Foreskin keratinocyte (primary cell): ENCODE measurements at places on chromosomes 6 and 20.

- DNase-seq: no peak
These were observed 61.4 kb upstream of the APCDD1L start for GRCh38 chr20:58576603-58576970.

DNA sequence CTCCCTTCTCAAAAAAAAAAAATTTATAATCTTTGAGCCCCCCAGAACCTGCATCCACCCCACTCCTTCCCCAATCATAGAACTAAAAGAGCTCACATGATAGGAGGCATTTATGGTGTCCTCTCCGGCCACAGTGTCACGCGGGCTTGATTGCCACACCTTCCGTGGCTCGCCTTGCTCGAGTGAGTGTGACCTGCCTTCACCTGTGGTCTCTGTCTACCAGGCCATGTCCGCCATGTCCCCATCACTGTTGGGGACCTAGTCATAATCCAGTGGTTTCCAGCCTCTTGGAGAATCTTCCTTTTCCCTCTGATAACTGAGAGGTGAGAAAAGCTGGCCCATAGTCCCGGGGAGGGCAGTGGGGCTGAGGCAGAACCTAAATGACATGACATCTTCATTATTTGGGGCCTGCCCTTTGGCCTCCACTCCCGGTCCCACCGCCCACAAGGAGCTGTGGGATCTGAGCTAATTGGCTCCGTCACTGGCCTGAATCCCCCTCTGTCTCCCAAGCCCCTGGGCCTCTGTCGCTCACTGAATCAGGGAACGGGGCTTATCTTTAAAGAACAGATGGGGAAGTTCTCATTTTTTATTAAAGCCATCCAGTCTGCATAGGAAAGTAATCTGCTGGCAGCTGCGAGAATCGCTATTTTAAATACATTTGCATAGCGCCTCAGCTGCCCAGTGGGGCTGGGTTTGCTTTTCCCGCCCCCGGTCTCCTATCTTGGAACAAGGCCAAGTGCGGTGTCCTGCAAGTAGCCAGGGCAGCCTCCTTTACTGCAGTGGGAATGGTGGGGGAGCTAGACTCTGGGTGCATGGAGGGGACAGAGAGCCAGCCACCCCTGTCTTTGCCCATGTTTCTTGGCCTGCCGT is 197.6 kb upstream of the PMEPA1 start:
- no peak for DNase-seq

DNA sequence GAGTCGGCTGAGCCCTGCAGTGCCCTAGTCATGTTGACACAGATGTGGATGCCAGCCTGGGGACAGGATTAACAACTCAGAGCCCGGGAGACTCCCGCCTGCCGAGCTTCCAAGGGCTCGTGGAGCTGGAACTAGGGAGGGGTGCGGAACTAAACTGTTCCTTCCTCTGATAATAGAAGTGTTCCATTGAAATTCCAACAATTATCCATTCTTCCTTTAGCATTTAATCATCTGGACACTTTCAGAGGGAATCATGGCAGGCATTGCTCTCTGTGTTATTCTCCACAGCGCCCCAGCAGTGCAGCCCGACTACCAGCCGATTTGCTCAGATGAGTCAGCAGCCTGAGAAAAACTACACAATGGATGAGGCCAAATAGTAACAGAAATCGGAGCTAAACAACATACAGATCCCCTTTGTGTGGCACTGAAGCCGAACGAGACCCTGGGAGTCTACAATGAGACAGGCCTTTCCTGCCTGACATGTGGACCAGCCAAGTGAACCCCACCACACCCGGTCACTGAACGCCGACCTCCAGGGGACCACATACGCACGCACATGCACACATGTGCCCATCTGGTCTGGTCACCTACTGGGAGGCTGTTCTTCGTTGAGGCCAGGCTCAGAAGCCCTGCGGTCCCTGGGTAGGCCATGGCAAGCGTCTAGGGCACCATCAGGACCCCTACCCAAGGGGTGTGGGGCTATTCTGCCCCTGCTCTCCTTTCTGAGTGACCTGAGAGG is 238.4 kb upstream of the AFDN start:
- no peak for DNase-seq

DNA sequence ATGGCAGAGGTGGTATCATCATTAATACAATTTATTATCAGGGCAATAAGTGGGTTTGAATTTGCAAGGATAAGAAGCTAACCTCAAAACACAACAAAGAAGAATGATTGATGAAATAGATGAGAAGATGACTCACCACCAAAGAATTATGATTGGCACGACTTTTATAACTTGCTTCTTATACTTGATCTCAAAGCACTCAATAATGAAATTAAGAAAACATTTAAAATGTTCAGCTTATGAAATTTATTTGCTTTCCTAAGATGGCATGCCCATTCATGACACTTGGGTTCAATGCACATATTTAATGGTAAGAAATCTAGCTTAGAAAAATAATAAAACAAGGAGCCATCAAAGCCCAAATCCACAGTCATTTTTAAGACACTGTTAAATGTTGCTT is 477.5 kb downstream of the GJA1 start:
- no peak for DNase-seq

DNA sequence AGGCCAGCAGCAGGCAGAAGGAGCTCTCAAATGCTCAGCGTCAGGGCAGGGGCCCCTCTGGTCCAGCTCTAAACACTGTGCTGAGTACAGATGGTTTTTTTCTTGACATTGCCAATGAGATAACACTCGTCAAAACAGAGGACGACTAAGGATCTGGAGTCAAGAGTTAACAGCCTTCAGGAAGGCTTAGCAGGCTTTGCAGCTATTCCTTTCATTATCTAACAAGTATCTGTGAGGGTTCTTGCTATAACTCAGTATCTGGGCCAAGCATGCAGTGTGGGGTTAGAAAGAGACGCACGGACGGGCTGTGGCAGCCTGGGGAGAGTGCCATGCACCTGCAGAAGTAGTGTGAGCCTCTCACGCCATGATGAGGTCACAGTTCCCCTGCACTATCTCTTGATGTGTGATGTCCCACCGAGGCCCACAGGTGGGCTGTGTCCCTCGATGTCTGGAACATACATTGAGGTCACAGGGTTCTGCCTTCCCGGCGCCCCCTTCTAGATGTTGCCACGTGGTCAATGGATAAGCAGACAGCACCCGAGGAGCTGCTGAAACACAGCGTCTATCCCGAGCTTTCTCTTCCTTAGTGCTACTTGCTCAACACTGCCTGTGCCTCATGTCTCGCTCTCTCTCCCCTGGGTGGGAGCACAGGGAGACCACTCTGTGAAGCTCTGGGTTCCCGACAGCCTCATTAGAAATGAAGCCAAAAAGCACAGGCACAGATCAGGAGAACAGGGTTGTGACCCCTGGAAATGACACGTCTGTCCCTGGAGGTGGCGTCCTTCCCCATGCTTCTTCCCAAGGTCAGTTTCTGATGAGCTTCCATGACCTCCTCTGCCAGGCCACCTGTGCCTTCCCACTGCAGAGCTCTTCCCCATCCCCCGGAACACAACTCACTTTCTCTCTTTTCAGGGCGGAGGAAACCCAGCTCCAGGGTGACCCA is 85.5 kb upstream of the RPS6KA2 start:
- DNase-seq: no peak

DNA sequence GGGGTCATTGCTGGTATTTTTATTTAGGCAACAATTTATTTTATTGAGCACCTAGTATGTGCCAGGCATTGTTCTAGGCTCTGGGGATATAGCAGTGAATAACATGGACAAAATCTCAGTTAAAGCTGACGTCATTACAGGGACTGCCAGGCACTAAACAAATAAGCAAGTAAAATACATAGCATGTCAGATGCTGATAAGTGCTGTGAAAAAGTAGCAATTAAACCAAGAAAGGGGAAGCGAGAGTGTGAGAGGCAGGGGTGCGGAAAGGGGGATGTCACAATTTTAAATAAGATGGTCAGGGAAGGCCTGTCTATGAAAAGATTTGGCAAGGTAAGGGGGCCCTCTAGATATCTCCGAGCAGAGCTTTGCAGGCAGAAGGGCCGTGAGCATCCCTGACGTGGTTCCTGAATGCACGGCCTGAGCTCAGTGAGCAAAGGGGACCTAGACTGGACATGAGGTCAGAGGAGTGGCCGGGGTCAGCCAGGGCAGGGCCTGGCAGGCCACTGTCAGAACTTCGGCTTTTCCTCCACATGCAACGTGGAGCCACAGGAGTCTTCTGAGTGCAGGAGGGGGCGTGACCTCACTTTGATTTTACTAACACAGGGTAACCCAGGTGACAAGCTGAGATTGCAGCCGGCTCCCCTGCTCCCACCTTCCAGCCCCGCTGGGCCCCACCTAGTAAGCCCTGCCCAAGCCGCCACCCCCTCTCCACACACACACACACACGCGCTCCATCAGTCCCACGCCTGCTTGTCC is 24.2 kb upstream of the SIRPA start:
- DNase-seq: no peak

DNA sequence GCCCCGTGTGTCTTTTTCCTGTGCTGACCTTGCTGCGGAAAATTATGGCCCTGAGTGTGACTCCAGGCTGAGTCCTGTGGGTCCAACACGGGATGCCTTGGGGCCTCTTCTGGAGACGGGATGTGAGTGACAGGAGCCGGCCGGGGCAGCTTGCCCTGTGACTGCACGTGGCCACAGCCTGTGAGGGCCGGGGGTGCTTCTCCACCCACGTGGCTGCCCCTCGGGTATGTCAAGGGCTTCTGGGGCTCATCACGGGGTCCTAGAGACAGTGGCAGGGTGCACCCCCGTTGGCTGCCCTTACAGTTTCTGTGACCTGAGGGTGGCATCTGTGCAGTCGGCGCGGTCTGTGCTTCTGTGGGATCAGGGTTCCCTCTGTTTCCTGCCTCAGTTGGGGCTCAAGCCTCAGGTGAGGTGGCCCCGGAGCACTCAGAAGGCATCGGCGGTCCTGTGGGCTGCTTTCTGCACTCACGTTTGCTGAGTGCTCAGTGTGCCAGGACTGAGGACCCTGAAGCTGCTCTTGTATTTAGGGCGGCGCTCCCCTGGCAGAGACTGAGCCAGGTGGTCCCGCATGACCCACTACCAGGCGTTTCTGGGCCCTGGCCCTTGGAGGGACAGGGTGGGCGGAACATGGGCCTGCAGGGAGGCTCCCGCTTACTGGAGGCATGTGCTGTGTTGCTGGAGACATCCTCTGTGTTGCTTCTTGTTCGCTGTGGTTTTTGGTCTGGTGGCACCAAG is 5.4 kb downstream of the RTEL1 start:
- DNase-seq: no peak

- no peak for DNase-seq
These were observed 947.1 kb downstream of the TFAP2A start for GRCh38 chr6:9467741-9468140.

DNA sequence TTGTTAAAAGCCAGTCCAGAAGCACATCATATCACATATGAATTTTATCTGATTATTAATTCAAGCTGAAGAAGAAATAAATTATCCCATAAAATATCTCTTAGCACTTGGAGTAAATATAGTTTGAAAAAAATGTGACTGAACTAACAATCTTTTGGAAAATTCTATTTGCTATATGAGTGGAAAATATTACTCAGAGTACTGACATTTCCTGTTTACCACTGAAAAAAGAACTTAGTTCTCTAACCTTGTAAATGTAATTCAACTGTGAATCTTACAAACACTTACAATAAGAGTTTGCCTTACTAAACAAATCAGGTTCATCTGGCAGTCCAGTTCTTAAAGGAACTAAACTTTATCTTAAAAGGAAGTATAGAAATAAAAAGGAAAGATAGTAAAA is 44.2 kb downstream of the MOXD1 start:
- DNase-seq: no peak

DNA sequence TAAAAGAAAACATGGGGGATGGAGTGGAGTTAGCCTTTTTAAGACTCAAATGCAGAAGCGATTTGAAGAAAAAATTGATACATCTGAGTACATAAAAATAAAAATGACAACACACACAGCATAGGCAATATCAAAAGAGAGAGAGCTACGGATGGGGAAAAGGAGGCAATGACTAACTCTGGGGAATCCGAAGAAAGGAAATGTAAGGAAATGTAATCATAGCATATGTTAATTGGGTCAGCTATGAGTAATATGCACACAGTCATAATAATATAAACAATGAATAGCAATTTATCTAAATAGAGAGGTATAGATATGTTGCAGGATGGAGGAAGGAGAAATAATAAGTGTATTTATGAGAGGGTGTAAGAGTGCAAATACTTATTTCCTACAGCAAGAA is 83.4 kb downstream of the NOL4L start:
- peak; percentile 42 for DNase-seq

GRCh38 chr20:38604873-38605303 is 3.3 kb downstream of the ARHGAP40 start:
- DNase-seq: peak; percentile 77

DNA sequence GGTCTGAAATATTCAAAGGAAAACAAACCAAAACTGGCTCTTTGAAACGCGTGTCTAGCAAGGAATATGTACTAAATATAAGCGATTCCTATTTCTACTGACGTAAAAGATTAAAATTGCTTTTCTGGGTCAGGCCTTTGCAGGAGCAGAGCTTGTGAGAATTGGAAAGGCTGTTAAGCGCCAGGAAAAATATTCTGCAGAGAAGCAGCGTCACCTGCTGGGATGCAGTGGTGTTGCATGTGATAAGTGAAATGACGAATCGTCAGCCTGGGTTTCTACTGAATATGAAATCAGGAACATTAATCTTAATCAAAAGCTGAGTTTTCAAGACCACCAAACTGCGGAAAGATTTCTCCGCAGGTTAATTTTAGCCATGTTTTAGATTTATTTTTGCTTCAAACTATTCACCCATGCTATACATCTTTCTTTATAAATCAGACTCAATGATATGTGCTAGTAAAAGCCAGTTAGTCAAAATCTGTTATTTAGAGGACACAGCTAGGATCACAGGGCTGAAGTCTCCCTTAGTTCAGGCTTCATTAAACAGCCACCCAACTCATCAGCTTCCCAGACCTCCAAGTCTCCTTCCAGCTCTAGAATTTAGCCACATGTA is 67.4 kb downstream of the ALDH8A1 start:
- peak; percentile 24 for DNase-seq

GRCh38 chr20:37316775-37317170 is 27.3 kb downstream of the MANBAL start:
- DNase-seq: no peak

GRCh38 chr6:157769776-157770426 is 53.1 kb upstream of the SNX9 start:
- DNase-seq: no peak

- DNase-seq: peak; percentile 84
These were observed 15.8 kb upstream of the THBS2 start for GRCh38 chr6:169269180-169270076.

GRCh38 chr6:87945966-87946365 is 101.7 kb upstream of the SPACA1 start:
- DNase-seq: peak; percentile 88

- DNase-seq: no peak
These were observed 14.9 kb upstream of the CBFA2T2 start for GRCh38 chr20:33474963-33475362.

GRCh38 chr6:68237205-68237604 is 397.9 kb upstream of the ADGRB3 start:
- DNase-seq: no peak
